ENCODE measurements at places on chromosomes 5 and 9.

- no peak for DNase-seq
Measured at GRCh38 chr5:119353686-119354366, 2.0 kb upstream of the TNFAIP8 start.

DNA sequence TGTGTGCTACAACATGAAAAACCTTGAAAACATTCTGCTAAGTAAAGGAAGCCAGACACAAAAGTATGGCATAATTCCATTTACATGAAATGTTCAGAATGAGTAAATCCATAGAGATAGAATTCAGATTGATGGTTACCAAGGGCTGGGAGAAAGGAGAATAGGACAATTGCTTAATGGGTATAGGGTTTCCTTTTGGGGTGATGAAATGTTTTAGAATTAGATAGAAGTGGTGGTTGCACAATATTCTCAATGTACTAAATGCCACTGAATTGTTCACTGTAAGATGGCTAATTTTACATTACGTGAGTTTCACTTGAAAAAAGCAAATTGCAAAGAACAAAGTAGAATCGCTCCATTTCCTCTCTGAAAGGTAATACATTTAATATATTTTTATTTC, 43.0 kb upstream of the GAS1 start:
- no peak for DNase-seq

GRCh38 chr5:34913072-34913471, 2.2 kb downstream of the RAD1 start:
- peak; percentile 77 for DNase-seq

DNA sequence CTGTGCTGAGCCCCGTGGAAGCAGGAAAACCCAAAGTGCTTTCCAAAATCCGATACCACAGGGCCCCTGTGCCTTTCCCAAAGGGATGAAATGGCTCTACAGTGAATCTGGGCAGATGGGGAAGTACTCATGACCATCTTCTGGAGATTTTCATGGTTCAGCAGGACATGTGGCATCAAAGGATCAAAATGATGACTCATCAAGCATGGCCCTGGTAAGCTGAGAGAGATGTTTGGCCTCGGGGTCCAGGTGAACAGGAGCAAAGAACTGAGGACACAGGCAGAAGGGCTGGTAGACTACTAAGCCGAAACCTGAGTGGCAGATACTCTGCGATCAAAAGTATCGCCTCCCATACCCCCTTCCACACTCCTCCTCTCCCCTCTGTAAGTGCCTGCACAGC, 160.0 kb upstream of the EFNA5 start:
- no peak for DNase-seq

DNA sequence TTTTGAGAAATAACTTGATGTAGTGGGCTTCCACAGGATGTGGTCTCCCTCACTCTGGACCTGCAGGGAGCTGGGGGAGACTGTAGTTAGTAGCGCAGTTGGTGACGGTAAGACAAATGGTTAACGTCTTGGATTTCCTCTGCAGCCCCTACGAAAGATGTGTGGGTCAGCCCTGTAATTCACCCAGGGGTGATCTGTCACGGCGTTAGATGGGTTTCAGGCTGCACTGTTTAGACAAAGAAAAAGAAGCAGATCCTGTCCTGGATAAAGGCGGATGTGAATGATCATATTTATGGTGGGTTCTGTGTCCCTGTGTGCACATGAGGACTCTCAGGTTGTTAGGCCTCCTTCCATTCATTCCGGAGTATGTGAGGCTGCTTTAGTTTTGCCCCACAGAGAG, 142.0 kb upstream of the SLC28A3 start:
- DNase-seq = no peak

DNA sequence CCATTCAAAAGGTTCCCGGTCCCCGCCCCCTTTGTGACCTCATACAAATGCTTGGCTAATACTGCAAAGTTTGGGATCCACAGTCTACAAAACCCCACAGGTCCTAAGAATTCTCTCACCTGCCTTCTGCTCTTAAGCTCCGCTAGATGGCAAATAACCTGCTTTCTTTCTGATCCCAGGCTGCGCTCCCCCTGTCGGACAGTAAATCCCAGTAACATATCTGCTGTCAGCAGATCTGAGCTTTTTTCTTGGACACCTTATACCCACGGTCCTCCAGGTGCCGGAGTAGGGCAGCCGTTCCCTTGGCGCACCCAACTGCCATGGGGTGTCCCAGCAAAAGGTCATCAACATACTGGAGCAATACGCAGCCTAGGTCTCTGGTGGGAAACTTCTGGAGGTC, 39.0 kb upstream of the PPP1R26 start:
- no peak for DNase-seq

DNA sequence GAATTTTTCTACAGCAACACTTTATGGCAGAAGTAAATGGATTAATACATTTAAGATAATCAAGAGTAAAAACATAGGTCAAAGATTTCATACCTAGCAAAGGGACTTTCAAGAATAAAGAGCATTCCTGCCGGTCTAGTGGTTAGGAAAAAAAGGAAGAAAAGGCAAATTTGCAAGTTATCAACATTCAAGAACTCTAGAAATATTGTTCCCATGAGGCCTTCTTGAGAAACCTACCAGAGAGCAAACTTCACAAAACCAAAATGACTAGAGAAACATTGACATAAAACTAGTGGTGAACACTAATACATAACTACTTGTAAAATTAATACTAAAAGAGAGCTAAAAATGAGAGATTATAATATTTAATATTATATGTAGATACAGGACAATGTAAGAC, 320.2 kb upstream of the RGMB start:
- DNase-seq = no peak

- no peak for DNase-seq
Measured at GRCh38 chr9:101226803-101227202, 158.0 kb downstream of the BAAT start.

DNA sequence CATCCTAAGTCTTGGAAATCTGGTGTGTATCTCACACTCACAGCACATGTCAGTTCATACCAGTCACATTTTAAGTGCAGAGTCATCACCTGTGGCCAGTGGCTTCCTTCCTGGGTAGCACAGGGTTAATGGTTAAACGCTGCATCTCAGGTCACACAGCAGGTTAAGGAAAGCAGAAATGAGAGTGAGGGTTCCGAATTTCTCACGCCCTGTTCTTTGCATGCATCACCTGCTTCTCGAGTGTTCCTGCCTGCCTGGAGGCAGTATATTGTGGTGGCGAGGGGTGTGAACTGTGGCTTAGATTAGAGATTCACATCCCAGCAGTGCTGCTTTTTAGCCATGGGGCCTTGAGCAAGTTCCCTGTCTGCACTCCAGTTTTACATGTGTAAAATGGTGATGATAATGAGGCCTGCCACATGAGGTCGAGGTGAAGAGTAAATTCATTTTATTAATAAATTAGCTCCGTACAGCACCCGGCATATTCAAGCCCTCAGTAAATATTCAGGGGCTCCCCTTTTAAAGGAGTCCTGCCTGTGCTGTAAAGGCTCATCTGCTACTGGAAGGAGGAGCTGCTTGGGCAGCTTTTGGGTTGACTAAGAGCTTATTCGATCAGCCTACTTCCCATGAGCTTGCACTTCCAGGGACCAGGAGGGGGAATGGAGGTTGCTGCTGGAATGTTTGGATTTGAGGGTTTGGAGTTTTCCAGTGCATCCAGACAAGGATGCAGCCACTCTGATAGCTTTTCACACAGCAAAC, 61.1 kb upstream of the SAP30L start:
- no peak for DNase-seq

DNA sequence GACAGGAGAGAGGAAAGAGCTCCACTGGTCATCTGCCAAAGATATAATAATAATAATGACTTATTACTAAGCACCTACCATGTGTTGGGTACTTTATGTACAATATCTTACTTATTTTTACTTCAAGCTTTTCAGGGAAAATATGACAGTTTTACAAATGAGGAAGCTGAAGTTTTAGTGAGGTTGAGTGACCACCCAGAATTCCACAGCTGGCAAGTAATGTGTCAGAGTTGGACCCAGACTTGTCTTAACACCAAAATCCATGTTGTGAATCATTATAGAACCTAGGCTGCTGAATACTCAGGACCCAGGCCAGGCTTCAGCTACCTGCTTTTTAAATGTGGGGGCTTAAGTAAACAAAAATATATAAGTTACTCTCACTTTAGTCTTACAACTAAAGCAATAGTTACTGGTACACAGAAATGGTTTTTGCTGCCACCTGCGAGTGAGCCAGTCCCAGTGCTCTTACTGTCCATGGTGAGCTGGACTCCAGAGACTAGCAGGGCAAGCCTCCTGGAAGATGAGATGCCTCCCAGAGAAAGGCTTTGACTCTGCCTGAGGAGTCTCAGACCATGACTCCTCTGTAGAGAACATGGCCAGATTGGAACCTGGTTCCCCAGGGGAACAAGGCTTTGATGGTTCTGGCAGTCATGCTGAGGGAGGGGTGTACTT, 29.9 kb downstream of the RUSC2 start:
- DNase-seq = no peak

DNA sequence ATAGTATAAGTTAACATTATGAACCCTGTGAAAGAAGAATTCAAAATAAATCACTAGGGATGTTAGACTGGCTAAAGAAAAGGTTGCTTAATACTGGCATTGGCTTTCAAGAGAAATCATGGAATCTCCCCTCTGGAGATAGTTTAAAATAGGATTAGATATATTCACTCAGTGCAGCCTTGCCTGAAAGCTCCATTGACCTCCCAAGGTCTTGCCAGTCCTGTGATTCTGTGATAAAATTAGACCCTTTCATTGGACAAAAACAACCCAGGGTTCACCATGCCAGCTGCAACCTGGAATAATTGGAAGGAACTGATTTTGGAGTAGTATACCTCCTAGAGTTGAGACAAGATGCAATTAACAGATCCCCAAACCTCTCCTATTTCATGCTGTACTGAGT, 588.1 kb upstream of the MEF2C start:
- DNase-seq = no peak

DNA sequence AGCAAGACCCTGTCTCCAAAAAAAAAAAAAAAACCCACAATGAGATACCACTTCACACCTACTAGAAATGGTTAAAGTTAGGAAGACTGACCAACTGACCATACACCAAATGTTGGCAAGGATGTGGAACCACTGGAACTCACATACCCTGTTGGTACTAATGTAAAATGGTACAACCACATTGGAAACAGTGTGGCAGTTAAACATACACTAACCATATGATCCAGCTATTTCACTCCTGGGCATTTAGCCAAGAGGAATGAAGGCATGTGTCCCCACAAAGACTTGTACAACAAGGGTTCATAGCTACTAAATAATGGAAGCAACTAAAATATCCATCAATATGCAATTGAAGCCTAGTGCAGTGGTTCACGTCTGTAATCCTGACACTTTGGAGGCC, 21.3 kb downstream of the NAIF1 start:
- DNase-seq = no peak

GRCh38 chr5:141343242-141343952, at the start of gene PCDHGA3:
Gene PCDHGA3 (plus strand): TSS chr5:141343829. CDS start chr5:141344034, 205 bp downstream.
- DNase-seq = no peak

- no peak for DNase-seq
Measured at GRCh38 chr5:7876867-7877266, 7.9 kb downstream of the MTRR start.

GRCh38 chr5:15260356-15261268, 239.4 kb upstream of the FBXL7 start:
- no peak for DNase-seq

DNA sequence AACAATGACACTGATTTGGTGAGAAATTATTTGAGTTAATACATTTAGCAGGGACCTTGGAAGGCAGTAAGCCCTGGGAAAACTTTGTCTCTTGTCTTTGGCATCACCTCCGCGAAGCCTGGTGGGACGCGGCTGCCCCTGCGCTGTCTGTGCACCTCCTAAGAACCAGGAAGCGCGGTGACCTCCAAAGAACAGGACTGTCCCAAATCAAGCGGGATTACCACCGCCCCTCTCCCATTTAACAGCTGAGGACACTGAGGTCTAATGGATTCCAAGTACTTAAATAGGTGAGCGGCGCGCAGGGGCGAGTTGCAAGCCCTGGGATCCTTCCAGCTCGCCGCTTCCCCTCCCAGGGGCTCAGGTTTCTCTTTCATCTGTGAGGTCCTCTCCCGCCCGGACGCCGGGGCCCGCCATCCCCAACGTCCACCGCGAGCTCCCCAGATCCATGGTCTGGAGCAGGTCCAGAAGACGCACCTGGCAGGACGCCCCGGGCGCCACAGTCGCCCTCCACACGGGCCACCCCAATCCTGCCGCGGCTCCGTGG, 432 bp downstream of the STARD4 start:
- DNase-seq = no peak

GRCh38 chr9:114430457-114430856, 42.7 kb upstream of the AKNA start:
- no peak for DNase-seq

GRCh38 chr9:110056062-110056461, 151.9 kb downstream of the C9orf152 start:
- DNase-seq = no peak

- DNase-seq = no peak
Measured at GRCh38 chr5:111422747-111423720, 89.3 kb downstream of the STARD4 start.

DNA sequence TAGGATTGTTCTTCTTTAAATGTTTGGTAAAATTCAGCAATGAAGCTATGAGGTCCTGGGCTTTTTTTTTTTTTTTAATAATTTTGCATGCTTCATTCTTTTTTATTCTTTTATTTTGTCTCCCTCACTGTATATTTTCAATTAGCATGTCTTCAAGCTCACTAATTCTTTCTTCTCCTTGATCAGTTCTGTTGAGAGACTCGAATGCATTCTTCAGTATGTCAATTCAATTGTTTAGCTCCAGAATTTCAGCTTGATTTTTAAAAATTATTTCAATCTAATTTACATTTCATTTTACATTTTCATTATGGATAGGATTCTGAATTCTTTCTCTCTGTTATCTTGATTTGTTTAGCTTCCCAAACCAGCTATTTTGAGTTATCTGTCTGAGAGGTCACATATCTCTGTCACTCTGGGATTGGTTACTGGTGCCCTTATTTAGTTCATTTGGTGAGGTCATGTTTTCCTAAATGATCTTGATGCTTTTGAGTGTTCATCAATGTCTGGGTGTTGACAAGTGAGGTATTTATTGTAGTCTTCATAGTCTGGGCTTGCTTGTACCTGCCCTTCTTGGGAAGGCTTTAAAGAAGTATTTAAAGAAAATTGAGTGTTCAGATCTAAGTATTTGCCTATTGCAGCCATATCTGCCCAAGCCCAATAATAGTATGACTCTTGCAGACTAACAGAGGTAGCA, 9.1 kb downstream of the LURAP1L start:
- no peak for DNase-seq

GRCh38 chr9:125541840-125542243, 165.2 kb downstream of the MAPKAP1 start:
- no peak for DNase-seq

All from AG04449 (cell line).